T-helper 2 cell treated with Interferon-gamma antibody and Interleukin-4, amounts not matched to agents 5 μg/mL and 100 μg/mL, for 36 hours (primary cell): ENCODE measurements at places on chromosomes 11 and 22.

GRCh38 chr11:1011320-1011698, 25.2 kb downstream of the MUC6 start:
- DNase-seq = no peak

DNA sequence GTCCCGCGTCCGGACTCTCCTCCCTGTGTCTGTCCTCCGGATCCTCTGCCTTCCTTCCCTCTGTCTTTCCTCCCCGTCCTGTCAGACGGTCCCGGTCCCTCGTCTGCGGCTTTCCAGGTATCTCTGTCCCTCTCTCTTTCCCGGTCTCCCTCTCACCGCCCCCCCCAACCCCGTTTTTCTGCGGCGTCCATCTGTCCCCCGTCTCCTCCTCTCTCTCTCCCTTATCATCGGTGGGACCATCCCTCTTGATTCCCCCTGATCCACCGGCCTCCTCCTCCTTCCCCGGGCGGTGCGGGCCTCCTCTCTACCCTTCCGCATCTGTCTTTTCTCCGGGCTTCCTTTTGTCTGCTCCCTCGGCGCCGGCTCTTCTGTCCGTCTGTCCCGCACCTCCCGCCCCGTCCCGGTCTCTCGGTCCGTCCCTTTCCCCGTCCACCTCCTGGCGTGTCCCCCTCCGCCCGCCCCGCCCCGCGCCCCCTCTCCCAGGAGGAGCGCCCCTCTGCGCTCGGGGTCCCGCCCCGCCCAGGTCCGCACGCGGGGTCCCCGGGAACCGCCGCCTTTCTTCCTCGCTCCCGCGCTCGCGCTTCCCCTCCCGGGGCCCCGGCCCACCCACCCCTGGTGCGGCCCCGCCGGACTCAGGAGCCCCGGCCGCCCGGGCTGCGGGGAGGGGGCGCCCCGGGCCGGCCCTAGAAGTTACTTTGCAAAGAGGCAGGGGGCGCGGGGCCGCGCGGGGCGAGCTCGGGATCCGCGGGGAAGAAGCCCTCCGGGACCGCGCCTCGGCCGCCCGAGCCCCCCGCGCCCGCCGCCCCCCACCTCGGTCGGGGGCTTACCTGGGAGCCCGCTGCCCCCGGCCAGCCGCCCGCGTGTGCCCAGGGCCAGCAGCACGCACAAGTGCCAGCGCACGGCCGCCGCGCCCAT, 568 bp downstream of the SCUBE1 start:
- no peak for DNase-seq

DNA sequence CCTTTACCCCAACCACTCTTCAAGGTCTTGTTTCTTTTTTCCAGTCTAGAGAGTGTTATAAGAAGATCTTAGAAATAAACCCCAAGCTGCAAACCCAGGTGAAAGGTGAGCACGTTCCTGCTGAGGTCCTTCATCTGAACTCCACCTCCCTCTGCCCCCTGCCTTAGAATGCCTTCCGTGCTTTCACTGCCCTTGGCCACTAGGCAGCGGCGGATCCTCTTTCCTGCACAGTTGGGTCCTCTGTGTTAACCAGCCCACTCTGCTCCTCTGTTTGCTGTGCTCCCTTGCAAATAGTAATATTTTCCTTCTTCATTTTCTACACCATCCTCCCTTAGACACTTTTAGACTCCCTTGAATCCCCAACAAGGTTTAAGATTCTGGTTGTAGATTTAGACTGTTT, 24.3 kb downstream of the TTC12 start:
- no peak for DNase-seq

- no peak for DNase-seq
Observed at GRCh38 chr11:128634395-128634794, 47.0 kb upstream of the ETS1 start.

GRCh38 chr22:29475550-29475949, 4.5 kb upstream of the NEFH start:
- DNase-seq = no peak

DNA sequence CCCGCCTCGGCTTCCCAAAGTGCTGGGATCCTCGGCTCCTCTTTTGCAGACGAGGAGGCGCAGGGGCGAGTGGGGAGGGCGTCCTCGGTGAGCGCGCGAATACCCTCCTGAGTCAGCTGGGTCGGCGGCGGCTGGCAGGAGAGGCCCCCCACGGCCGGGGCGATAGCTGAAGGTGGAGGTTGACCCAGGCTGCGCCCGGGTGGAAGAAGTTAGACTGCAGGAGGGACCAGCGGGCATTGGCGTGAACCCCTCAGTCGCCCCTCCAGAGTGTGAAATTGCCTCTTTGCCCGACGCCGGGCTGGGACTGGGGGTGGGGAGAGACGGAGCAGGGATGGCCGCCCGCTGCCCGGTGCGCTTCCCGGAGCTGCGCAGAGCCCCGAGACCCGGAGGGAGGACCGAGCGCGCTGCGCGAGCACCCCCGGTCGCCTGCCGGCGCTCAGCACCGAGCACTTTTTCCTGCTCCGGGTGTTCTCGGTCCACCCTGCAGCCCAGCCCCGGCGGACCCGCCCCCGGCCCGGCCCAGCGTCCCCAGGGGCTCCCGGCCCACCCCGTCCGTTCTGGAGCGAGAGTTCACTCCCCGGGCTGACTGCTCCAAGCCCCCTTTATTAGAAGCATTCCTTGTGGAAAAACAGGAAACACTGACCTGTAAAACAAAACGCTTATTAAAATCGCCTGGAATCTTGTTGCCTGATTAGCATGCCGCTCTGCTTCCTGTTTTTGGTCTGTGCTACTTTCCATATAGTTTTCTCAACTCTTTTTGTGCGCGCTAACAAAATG, 13.7 kb upstream of the CPT1A start:
- DNase-seq = no peak

- no peak for DNase-seq
Observed at GRCh38 chr11:26137651-26138050, 194.3 kb upstream of the ANO3 start.

DNA sequence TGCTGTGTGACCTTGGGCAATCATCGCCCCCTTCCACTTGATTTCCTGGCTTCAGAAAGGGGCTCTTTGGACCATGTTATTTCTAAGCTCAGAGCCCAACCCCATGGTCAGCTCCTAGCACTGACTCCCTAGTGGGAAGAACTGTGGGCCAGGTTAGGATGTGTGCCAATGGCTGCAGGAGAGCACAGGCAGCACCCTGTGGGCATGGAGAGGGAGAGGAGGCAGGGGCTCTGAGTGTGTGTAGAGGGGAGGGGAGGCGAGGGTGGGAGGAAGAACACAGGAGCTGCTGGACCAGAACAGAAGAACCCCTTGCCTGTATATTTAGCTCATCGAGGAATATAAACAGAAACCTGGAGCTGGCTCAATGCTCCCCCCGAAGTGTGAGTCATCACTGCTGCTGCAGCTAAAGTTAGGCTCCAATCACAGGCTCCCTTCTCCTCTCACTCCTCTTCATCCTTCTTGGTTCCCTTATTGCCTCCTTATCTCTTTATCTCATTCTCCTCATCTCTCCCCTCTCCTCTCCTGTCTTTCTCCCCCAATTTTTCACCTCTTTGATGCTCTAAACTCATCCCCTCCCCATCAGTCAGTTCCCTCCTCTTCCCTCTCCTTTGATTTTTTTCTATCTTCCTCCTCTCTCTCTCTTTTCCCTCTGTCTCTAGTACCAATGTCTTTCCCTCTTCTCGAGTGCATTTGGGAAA, 14.5 kb upstream of the RPS19BP1 start:
- DNase-seq = no peak

GRCh38 chr11:97364047-97364446, 974.2 kb downstream of the JRKL start:
- no peak for DNase-seq

DNA sequence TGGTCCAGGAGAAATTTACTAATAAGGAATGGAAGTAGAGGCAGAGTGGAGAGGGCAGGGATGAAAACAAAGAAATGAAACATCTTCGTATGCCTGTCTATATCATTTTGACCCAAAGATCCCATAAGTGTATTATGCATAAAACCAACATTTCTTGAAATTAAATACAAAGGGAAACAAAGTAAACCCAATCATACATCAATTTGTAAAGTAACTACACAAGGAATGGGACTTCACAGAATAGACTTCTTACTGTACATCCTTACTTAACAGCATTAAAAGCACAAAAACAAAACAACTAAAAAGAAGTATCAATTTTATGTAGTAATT, 253.6 kb upstream of the CCDC179 start:
- DNase-seq = no peak

DNA sequence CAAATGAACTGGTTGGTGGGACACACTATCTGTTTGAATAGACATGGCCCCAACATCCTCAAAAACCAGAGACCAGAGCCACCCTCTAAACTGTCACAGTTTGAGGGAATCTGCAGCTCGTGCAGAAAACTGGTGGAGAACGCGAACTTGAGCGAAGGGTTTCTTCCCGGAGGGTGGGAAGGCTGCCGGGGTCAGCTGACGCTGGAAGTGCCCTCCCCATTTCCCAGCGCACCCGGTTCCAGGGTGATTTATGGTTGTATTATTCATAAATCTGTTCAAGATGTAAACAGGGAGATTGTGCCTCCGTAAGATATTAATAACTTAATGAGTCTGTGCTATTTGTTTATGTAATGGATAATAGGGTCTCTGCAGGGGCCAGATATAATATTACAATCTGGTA, 1396.7 kb downstream of the BRD1 start:
- no peak for DNase-seq

- no peak for DNase-seq
Observed at GRCh38 chr22:27962268-27963044, 43.4 kb upstream of the PITPNB start.

DNA sequence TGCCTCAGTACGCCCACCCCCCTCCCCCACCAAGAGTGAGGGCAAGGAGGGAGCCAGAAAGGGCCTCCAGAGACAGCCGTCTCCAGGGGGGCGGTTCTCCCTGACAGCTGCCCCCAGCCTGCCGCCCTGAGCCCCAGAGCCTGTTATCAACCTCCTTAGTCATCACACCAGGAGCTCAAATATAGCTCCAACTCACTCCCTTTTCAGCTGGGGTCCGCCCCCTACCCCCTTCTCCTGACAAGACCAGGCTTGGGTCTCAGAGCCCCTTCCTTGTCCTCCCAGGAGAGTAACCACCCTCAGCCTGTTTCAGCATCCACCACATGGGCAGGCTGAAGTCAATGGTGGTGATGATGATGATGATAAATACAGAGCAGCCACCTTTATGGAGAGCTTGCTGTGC, 2.5 kb upstream of the INPP5J start:
- DNase-seq = no peak

- no peak for DNase-seq
Observed at GRCh38 chr11:118126082-118126838, 26.4 kb downstream of the SCN4B start.

DNA sequence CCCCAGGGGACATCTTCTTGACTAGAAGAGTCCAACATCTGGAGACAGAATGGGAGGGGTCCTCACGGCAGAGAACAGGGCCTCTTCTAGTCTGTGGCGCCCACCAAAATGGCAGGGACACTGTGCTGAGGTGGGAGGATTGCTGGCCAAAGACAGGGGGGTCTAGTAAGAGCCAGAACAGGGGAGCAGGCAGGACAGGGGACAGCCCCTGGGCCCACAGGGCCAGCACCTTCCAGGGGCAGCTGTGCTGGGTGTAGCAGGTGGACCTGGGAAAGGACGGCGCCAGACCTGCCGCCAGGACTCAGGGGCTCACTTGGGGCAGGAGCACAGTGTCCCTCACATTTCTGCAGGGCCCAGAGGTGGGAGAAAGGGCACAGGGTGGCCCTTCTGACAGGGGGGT, 858 bp upstream of the APOBEC3A start:
- no peak for DNase-seq

DNA sequence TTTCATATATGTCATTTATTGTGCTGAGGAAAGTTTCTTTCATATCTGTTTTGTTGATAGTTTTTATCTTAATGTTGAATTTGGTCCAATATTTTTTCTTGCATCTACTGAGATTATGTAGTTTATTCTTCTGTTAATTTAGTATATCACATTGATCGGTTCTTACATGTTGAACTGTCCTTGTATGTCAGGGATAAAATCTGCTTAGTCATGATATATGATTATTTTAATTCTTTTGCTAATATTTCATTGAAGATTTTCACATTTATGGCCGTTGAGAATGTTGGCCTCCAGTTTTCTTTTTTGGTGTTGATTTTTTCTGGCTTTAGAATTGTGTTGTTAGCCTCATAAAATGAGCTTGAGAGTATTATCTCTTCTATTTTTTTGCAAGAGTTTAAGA, 31.2 kb upstream of the CHORDC1 start:
- DNase-seq = no peak
